ENCODE measurements at places on chromosomes 1 and 21. TPM values are rescaled to one million over a fixed set of nuclear protein-coding genes. Genes with fewer than 3 reads are reported as not detected.
A peak's percentile ranks its signal among the peaks of the same experiment; 100 is the strongest.

The RPTN gene
- not detected for total RNA-seq

The CORT gene
- not detected for total RNA-seq

The NBPF6 gene
- not detected for total RNA-seq

The RABIF gene
- 13.9 TPM for total RNA-seq

DNA sequence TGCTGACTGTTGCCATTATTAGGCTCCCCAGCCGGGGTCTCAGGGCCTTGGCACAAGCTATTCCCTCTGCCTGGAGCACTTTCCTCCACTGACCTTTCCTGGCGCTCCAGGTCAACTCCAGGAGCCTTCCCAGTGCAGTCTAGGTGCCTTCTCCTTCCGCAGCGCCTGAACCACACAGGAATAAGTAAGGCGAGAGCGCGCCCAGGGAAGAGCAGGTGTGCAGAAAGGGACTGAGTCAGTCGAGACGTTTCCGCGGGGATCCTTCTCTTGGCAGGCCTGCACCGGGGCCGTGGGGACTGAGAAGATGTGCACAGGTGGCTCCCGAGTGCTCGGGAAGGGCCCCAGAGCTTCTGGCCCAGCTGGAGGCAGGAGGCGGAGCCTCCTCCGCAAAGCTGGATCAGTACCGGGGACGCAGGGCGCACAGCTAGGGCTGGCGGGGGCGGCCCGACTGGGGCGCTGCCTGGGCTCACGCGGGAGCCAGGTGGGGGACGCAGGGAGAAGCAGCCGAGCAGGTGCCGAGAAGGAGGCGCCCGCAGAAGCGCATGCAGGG is 765 bp upstream of the BMP8A start:
- peaks cover 10% of the 10 kb centered on the region for H3K36me3 ChIP-seq
- H3K4me1 ChIP-seq, result peaks cover 4% of the 10 kb centered on the region
- H3K4me3 ChIP-seq, result peak overlapping the region; percentile 67
- peak; percentile 15 for DNase-seq

GRCh38 chr21:22900490-22900889 is 1902.3 kb downstream of the NCAM2 start:
- no peak for DNase-seq
- no peaks in the 10 kb centered on the region for H3K36me3 ChIP-seq

DNA sequence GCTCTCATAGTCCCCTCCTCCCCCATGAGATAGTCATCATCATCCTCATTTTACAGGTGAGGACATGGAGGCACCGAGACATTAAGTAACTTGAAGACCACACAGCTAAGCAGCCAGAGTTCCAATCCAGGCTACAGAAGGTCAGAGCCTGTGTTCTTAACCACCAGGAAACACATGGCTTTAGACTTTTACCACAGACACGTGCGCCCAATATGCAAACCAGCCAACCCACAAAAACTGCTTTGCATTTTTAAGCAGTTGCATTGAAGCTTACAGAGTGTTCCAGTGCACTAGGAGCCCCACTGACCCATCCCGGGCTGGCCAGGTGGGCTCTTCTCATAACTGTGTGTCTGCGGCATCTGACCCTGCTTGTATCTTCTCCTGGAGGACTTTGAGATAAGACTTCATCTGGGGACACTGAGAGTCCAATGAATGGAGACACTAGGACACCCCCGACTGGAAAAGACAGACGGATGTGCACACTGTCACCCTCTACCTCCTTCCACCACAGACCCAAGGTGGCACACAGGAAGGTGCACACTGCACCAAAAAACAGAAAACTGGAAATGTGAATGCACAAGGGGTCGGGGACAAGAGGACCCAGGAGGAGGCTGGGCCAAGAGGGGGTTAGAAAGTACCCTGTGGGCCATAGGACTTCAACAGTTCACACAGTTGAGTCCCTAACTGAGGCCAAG is 56.4 kb downstream of the ETS2 start:
- peaks cover 6% of the 10 kb centered on the region for H3K4me1 ChIP-seq
- no peak for DNase-seq
- H3K36me3 ChIP-seq, result no peaks in the 10 kb centered on the region
- no peak overlapping the region for H3K4me3 ChIP-seq
- H3K27me3 ChIP-seq, result peaks cover 2% of the 10 kb centered on the region

- H3K36me3 ChIP-seq, result peaks cover 51% of the 10 kb centered on the region
- H3K4me3 ChIP-seq, result no peak overlapping the region
- H3K4me1 ChIP-seq, result peaks cover 15% of the 10 kb centered on the region
- no peak overlapping the region for H3K27ac ChIP-seq
- no peak for DNase-seq
Observed at GRCh38 chr1:88773540-88774150, 89.6 kb downstream of the PKN2 start.

DNA sequence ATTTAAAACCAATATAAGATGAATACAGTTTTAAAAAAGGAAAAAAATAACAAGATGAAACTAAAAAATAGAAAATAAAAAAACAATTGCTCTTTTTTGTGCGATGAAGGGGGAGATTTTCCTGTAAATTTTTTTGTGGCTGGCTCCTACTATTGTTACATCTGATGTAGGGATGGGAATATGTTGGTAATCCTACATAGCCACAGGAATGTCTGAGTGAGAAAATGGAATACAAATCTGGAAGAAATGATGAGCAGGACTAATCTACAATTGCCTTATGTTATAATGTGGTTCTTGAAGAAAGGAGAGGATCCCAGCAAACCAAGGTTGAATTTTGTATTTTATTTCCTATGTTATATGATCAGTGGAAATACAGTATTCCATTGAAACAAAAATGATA is 40.9 kb downstream of the ATP6V1G3 start:
- peaks cover 4% of the 10 kb centered on the region for H3K36me3 ChIP-seq
- H3K27me3 ChIP-seq, result no peaks in the 10 kb centered on the region
- no peak overlapping the region for H3K27ac ChIP-seq

- no peak overlapping the region for H3K4me3 ChIP-seq
- H3K36me3 ChIP-seq, result no peaks in the 10 kb centered on the region
- no peaks in the 10 kb centered on the region for H3K27me3 ChIP-seq
- no peak for DNase-seq
- H3K27ac ChIP-seq, result no peak overlapping the region
Observed at GRCh38 chr1:172071746-172072145, 230.4 kb downstream of the DNM3 start.

GRCh38 chr21:35601211-35601610 is 459.1 kb downstream of the SETD4 start:
- DNase-seq, result no peak
- H3K4me1 ChIP-seq, result no peaks in the 10 kb centered on the region
- no peak overlapping the region for H3K4me3 ChIP-seq

- no peak for DNase-seq
- H3K36me3 ChIP-seq, result no peaks in the 10 kb centered on the region
- no peak overlapping the region for H3K4me3 ChIP-seq
- H3K27me3 ChIP-seq, result peaks cover 2% of the 10 kb centered on the region
- H3K27ac ChIP-seq, result no peak overlapping the region
- no peaks in the 10 kb centered on the region for H3K4me1 ChIP-seq
Observed at GRCh38 chr1:3992746-3993145, 92.7 kb upstream of the C1orf174 start.

Measured in activated CD4-positive, alpha-beta T cell treated with anti-CD3 and anti-CD28 coated beads, Interleukin-2, amount 10 ng/mL, durations not matched to agents 7 days and 5 days (primary cell).